ENCODE measurements at places on chromosomes 3 and 15.

DNA sequence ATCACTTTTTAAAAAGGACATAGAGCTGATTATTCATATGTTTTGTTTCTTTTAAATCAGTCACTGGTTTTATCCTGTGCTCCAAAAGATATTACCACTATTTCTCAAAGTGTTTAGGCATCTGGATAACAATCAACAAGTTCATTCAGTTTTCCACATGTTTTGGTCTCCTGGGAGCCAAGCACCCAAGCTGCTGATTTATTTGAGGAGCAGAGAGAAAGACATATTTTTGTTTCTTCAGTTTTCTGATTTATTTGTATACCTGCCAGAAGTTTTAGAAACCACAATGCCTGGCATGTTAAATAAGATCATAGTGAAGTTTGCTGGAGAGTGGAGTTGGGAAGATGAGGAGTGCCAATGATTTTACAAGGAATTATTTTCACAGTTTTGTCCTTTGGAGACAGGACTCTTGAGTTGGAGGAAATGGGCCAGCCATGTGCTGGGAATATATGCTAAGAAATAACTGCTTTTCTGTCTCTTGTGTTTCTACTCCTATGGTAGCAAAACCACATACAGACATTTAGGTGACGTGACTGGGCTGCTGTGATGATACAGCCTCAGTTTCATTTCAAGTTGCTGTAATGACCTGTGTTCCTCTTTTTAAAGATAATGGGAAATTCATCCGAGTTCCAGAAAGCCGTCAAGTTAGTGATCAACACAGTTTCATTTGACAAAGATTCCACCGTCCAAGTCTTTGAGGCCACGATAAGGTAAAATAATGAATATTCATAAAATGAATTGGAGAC is 11.7 kb downstream of the EDEM1 start:
- no peak for DNase-seq

DNA sequence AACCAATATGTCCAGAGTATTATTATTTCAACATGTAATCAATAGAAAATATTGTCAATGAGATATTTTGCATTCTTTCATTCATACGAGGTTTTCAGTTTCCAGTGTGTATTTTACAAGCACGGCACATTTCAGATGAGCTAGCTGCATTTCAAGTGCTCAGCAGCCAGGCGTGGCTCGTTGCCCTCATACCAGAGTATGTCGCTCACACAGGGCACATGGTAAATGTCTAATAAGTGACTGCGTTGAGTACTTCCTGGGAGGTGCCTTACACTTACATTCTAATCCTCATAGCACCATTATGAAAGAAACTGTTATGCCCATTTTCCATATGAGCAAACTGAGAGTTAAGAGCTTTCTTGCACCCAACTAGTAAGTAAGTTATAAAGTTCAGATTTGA is 47.4 kb downstream of the TMEM266 start:
- DNase-seq = no peak

- DNase-seq = no peak
Observed at GRCh38 chr3:76310089-76310488, 524.7 kb upstream of the ZNF717 start.

DNA sequence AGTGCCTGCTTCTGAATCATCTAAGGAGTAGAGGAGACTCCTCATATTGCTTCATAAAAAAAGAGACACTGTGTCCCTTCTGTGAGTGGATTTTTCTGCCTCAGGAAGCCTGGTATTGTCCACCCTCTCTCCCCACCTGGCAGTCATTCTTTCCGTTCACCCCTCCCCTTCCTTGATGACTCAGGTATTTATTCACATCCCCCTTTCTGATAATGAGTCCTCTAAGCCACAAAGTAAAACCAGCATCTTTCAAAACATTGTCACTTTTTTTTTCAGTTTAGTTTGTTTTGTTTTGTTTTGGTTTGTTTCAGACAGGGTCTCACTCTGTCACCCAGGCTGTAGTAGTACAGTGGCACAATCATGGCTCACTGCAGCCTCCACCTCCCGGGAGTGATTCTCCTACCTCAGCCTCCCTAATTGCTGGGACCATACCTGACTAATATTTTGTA is 65.2 kb upstream of the UBE2E1 start:
- DNase-seq = no peak

GRCh38 chr3:72421126-72421525 is 427.1 kb downstream of the SHQ1 start:
- DNase-seq = no peak

- DNase-seq = no peak
Observed at GRCh38 chr3:150975086-150975991, 2.8 kb upstream of the CLRN1 start.

- DNase-seq = no peak
Observed at GRCh38 chr3:42050126-42050525, 41.0 kb upstream of the TRAK1 start.

DNA sequence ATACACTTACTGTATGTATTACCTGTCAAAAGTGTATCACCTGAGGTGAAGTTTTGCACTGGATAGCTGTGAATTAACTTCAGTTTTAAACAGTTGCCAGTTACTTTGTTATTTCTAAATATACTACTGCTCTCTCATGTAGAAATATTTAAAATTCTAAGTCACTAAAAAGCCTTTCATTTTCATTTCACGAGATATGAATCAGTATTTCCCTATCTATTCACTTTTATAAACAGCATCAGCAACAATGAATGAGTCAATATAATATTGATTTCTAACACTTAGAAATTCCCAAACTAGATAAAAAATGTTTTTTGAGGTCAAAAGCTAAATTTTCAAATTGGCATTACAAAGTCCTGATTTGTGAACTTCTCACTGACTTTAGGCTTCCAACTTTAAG is 32.6 kb downstream of the UBE3A start:
- DNase-seq = no peak

- DNase-seq = no peak
Observed at GRCh38 chr3:68467465-68467864, 464.9 kb downstream of the TAFA4 start.

GRCh38 chr15:83587091-83587490 is 66.8 kb upstream of the ADAMTSL3 start:
- DNase-seq = no peak

GRCh38 chr3:126753191-126754160 is 49.4 kb downstream of the CHCHD6 start:
- DNase-seq = no peak

- no peak for DNase-seq
Observed at GRCh38 chr15:38084289-38084688, 149.8 kb downstream of the TMCO5A start.

- DNase-seq = no peak
Observed at GRCh38 chr3:172846706-172847105, 96.2 kb downstream of the ECT2 start.

DNA sequence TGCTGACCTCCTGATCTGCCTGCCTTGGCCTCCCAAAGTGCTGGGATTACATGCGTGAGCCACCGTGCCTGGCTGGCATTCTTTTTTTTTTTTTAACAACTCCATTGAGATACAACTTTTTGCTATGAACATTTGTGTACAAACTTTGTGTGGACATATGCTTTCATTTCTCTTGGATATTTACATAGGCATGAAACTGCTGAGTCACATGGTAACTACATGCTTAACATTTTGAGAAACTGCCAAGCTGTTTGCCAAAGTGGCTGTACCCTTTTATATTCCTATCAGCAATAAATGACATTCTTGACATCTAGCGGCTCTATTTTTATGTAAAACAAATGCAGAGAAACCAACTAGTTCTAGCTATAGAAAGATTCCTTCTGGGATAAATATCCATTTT is 8.7 kb upstream of the YEATS2 start:
- DNase-seq = no peak

DNA sequence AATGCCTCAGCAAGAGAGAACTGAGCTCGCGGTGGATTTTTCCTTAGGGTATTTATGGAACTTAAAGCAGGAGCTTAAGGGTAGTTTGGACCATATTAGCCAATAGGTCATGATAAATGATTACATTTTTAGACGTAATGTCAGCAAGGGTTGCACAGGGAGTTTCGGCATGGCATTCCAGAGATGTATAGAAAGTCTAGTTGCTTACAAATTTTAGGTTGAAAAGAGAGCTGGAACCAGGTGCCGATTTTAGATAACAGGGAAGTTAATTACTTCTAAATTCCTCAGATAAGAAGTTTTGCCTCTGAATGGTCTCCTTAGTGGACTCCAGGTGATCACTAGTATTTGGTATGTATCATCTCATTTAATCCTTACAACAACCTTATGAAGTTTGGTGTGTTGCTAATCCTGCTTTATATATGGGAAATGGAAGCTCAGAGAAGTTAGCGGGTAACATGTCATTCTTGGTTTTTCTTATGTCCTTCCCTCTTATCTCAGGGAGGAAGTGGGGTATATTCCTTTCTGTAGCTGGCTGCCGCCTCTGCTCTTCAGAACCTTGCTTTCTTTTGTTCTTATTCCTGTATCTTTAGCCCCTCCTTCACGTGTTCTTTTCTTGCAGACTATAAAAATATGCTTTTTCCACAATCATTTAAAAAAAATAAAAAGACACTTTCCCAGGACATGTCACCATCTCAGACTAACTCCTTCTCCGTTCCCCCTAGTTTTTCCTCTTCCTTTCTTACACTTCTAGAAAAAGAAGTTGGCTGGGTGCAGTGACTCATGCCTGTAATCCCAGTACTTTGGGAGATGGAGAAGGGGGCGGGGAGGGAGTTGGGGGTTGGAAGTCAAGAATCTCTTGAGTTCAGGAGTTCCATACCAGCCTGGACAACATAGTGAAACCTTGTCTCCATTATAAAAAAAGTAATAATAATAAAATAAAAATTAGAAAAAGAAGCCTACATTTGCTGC is 25.7 kb downstream of the IQGAP1 start:
- no peak for DNase-seq

GRCh38 chr3:116129187-116129946 is 315.9 kb downstream of the LSAMP start:
- no peak for DNase-seq

DNA sequence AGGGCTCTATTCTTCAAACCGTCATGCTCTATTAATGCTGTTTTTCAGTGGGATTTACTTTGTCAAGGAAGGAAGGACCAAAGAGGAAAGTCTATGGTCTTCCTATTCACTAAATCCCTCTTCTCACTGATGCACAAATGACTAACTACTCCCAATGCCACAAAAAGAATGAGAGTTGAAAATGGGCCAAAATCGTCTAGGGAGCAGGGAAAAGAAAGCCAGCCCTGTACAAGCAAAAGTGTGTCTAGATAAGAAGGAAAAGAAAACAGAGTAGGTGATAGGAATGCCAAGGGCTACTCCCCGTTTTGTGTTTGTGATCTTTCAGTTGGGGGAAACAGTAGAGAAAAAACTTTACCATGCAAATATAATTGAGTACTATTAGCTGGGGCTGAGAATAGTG is 97.2 kb upstream of the TMCO5A start:
- no peak for DNase-seq

GRCh38 chr15:92833106-92833433 is 67.1 kb upstream of the CHD2 start:
- DNase-seq = no peak

DNA sequence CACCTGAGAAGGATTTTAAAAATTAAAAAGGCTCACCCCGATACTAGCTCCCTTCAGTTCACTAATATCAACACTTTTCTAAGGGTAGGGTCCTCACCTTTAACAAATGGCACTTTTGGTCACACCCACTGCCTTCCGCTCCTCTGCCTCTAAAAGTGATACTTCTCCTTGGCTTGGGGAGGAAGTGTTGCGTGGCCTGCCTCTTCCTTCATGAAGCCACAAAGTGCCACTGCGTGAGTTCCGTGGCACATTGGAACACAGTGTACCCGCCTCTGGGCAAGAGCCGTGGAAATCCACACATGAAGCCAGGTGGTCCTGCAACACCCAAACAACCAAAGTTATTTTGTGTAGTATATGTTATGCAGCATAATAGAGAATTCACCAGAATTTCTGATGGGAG is 3.9 kb downstream of the B4GALT4 start:
- DNase-seq = no peak

GRCh38 chr3:69496856-69497255 is 111.0 kb upstream of the FRMD4B start:
- no peak for DNase-seq

DNA sequence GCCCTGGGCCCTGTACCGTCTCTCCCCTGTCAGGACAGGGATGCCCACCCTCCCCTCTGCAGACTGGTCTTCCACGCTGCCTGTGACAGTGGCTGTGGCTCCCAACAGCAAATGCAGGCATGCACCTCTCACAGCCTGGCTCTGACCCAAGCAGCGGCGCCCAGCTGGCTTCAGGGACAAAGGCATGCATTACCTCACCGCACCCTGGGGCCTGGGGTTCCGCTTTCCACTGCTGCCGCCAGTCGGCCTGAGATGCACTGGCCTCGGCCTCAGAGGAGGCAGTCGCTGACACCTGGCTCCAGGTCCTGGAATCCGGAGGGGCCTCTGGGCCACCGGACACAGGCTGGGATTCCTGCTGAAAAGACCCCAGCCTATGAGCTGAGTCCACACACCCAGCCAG is 70.3 kb downstream of the SCN5A start:
- no peak for DNase-seq

GRCh38 chr3:71327936-71328335 is 255.6 kb downstream of the FOXP1 start:
- no peak for DNase-seq

GRCh38 chr15:67997996-67998395 is 56.1 kb upstream of the PIAS1 start:
- no peak for DNase-seq

- no peak for DNase-seq
Observed at GRCh38 chr15:65312400-65312916, 8.0 kb downstream of the RNU5B-1 start.

DNA sequence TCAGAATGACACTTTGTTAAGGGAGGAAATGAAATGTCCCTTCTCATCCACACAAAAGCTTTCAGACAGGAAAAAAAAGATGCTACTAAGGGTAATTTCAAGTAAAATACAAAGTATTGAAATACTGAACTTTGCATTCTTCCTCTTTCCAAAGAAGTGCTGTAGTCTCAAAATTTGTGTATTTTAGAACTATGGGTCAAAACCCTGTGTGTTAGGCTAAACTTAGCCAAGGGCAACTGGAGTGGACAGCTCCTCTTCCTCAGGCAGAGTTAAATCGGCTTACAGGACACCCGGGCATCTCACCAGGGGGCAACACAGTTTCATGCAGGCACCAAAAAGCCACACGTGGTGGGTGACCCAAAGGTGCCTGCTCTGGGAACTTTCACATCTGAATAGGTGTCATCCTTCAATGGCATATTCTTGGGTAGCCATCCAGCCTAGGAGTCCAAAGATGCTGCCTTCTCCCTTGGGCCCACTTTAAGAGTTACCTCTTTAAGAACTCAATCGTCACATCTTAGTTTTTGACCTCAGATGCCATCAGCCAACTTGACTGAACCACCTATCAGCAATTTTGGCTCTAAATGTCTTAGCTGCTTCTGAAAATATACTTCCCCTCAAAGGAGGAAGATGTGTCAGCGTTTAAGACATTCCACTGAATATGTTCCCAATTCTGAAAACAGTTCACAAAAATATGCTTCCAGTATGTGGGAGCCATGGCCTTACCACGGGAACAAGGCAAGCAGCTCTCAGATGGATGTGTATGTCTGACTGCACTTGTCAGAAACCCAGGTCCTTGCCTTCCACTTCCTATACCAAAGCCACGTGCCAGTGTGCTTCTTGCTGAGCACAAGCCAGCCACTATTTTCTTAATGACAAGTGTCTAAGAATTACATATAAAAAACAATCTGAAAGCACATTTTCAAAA is 32.2 kb upstream of the MUC13 start:
- no peak for DNase-seq

Measured in esophagus squamous epithelium (tissue), 5 donors.